ENCODE measurements at places on chromosomes 6 and 20.

DNA sequence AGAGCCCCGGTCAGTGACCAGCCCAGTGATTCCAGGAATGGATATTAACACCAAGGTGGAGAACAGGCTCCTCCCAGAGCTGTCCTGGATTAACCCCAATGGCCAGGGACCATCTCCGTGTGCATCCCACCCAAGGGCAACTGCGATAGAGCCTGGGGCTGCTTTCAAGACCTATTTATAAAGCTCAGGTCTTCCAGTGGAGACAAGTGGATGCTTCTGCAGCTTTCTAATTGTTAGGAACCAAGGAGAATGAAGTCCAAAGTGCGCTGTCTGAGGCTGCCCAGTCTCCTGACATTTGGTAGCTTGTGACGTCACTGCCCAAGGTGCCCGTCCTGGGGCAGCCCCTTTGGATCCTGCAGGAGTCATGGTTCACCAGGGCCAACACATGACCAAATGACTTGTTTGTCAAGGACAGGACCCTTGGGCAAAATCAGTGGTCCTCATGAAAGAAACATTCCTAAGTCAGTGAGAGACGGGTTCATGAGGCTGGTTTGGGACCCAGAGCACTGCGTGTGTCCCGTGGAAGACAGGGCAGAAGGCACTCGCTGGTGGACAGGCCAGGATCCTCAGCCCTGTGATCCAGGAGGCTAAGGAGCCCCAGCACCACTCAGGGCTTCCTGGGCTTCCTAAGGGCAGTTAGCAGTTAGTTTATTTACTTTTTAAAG lies 174.9 kb downstream of the ANKRD60 start:
- DNase-seq: no peak

- DNase-seq: no peak
These were observed 25.7 kb downstream of the DACT2 start for GRCh38 chr6:168293636-168294530.

GRCh38 chr6:168216751-168217191 lies 102.8 kb downstream of the DACT2 start:
- no peak for DNase-seq

DNA sequence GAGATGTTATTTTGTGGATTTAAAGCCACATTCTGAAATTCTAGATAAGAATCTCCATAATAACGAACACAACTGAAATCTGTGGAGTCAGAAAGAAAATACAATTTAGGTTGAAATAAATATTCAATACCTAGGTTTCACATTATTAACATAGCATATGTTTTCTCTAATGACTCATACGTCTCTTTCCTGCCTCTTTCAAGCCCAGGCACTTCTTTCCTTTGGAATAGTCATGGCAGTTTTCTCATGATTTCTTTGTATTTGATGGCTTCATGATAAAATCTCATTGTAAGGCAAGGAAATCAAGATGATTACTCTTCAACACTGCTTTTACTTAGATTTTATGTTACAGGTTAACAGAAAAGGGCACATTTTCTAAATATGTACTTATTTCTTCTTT lies 803.7 kb downstream of the PHF3 start:
- DNase-seq: no peak

- DNase-seq: no peak
These were observed 8.8 kb downstream of the PXDC1 start for GRCh38 chr6:3742426-3743344.
